ENCODE measurements at places on chromosomes 5 and 9.

GRCh38 chr9:134325096-134325812, 1.0 kb upstream of the RXRA start:
- DNase-seq: no peak

DNA sequence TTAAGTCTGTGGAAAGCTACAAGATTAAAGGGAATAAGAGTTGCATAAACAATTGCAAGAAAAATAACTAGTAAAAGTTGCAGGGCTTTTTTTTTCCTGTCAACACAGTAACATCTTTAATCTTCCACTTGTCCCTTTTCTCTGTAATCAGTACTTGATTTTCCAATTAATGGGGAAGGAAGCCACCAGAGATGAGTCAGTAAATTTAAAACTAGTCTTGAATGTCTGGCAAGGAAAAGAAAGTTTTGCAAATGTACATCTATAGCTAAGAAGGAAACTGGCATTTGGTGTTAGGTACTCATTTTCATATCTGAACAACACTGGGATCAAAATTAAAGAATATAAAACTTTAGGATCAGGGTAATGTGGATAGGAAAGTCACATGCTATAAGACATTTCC, 17.1 kb downstream of the DAP start:
- DNase-seq: no peak

DNA sequence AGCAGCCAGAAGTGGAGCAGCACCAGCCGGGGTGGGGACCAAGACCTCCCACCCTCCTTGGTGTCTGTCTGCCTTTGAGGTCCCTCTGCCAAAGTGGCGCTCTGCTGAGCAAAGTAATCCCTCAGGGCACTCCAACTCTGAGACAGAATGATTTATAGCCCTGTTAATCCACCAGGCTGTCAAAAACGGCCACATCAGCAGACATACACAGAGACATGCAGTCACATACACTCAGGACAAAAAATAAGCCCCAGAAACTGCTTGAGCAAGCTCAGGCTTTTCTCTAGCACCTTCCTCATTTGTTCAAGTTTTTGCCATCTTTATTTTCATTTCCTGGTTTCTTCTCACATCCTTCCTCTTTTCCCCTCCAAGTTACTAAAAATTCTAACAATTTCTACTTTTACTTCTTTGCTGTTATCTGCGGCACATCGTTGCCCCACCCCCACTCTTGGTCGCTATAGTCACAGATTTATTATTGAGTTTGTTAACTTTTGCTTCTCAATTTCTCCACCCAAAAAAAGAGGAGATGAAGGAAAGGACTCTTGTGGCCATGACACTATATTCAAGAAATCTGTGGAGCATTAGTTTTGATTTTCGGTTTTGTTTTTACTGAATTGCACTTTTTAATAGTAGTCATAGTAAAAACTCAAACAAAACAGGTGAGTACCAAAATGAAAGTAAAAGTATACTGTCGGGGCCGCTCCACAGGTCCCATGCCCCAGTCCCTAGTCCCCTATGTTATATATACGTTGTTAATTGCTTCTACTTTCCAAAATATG, 17.4 kb upstream of the ADRB2 start:
- DNase-seq: peak; percentile 88

- DNase-seq: no peak
Measured at GRCh38 chr5:13956471-13956870, 12.0 kb upstream of the DNAH5 start.

DNA sequence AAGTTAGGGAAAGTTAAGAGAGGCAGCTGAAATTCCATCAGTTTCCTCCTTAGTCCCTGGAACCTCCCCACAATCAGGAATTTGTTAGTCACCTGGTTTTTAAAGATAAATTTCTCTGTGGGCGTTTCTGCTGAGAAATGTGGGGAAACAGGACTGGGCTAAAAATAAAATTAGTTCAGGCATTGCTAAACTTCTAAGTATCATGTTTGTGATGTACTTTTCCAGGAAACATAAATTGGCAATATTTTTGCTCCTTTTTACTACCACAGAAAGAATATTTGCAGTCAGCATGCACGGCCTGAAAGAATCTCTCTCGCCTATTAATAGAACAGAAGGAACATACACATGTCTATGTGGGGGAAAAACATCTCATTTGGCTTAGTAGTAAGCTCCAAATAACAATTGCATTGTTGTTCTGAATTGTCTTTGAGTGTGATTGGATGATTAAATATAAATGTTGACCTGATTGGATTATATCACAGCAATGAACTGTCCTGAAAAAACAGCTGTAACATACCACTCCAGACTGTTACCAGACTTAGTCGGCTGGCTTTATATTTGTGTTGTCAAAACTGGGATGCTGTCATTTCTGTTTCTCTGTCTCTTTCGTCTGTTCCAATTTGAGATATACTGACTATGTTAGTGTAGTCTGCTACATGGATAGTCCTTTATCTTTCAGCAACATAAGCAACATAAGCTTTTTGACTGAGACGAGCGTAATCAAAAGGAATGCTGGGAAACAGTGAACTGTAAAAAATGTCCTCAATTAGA, 12.9 kb downstream of the TJP2 start:
- peak; percentile 12 for DNase-seq

DNA sequence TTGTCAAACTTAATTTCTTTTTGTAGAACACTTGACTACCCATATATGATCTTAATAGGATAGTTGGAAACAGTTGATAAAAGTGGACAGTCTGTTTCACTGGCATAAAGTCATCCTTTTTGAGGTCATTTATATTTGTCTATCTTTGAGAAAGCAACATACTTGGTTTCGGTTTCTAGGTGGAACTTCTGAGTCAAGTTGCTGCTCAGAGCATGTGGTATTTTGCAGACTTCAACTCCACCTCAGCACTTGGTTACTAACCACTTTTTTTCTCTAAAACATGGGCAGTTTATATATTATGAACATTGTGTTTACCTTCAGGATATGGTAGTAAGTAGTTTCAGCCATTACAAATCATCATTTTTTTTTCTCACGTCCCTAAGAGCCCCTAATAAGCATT, 1749.0 kb upstream of the C9orf72 start:
- DNase-seq: no peak

- peak; percentile 10 for DNase-seq
Measured at GRCh38 chr5:133265720-133266526, 214.1 kb downstream of the HSPA4 start.

GRCh38 chr5:93307557-93307956, 273.5 kb downstream of the NR2F1-AS1 start:
- DNase-seq: no peak

DNA sequence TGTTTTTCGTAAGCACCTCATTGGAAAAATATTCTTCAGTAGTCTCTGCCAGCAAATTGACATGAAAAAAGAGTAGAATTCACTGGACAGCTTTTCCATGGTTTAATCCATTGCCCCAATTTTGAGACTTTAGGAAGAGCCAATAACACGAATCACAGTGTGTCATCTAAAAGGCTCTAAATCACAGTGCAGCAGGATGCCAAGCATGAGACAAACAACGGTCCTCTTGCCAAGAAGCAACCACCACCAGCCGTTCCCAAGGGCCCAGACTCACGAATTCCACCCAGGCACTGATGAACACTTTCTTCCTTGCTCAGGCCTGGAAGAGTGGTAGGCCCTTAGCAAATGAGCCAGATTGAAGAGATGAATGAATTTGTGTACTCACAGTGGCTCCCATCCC, 18.3 kb upstream of the IRX4 start:
- DNase-seq: no peak

DNA sequence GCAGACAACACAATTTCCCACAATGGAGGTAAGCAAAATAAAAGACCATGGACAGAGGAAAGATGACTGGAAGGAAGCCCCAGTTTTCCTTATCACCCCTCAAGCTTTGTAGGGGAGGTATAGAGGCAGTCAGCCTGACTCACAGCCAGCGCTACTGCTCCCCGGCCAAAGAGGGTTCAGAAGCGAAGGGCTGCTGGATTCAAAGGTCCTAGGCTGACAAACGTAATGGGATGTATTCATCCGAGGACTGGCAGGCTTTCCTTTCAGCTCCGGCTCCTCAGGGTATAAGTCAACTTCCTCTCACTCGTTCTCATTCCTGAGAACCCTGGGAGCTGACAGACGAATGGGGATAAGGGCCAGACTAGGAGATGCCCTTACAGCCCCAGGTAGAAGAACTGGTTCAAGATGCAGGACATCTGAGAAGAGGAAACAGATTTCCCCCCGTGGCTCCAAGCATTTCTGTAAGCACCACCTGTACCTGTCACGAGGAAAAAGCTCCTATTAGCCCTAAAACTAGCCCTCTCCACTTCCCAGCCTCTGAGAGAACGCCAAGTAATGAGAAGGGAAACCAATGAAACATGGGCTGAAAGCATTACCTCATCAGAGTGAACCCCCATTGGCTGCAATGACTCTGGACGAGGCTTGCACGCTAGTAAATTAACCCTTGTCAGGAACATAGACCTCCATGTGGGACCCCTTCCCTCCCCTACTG, 22.1 kb upstream of the FAM13B start:
- DNase-seq: no peak

- DNase-seq: no peak
Measured at GRCh38 chr9:712643-713042, 128.9 kb upstream of the DMRT1 start.

DNA sequence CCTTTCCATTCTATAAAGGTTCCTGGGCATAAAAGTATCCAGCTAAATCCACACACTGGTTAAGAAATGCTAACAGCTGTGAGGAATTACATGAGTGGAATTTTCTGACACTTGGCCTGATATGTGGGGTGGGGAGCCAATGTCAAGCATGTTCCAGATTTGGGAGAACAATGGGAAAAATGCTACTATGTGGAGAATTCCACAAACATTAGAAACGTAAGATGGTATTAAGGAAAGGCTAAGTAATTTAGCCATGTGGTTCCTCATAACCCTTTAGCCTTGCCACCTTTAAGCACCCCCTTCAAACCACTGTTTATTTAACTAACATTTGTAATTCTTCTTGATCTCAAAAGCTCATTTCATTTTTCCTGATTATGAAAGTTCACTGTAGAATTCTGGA, 149.2 kb downstream of the GNA14 start:
- DNase-seq: no peak

DNA sequence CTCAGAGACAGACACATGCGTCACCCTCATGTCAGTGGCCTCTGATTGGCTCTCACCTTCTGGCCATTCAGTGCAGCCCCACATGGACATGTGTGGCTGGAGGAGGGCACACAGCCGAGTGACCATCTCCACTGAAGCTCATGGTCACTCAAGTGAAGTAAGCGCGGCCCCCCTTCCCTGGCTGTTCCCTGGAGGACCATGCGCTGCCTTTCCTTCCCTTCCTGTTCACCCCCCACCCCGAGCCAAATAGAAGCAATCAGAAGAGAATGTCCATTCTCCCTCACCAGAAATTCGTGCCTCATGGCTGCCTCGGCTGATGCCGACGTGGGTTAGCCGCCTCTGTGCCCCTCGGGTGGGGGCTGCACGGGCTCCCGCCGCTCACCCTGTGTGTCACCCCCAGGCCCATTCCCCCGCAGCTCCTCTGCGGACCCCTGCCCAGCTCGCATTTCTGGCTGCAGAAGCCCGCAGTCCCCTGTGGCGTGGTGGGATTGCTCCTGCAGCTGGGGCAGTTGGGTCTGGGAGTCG, 12.5 kb upstream of the COL5A1 start:
- DNase-seq: no peak

- DNase-seq: no peak
Measured at GRCh38 chr5:112016980-112017379, 260.0 kb upstream of the NREP start.

DNA sequence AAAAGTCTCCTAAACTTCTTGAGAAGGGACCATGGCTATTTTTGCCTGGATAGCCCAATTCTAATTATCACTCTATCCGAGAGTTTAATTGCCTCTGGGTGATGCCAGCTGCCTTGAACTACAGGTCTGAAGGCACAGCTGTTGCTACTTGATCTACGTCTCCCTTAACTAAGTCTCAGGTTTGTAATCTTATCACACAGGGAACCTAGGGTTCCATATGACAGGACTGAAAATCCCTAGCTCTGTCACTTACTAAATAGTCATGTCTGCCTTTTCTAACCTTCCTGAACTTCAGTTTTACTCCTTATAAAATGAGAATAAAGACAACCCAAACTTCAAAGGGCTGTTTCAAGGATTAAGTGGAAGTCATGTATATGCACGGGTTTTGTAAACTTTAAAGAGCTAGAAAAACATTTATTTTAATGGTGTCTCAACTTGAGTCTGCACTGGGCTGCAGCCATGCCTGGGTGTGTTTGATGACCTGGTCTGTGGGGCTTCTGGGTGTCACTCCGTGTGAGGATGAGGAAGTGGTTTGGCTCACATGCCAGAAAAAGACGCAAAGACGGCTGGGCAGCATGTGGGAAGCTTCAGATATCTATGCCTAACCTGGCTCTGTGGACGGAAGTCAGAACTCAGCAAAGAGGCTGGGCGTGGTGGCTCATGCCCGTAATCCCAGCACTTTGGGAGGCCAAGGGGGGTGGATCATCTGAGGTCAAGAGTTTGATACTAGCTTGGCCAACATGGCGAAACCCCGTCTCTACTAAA, 129.3 kb upstream of the SLC44A1 start:
- peak; percentile 86 for DNase-seq

DNA sequence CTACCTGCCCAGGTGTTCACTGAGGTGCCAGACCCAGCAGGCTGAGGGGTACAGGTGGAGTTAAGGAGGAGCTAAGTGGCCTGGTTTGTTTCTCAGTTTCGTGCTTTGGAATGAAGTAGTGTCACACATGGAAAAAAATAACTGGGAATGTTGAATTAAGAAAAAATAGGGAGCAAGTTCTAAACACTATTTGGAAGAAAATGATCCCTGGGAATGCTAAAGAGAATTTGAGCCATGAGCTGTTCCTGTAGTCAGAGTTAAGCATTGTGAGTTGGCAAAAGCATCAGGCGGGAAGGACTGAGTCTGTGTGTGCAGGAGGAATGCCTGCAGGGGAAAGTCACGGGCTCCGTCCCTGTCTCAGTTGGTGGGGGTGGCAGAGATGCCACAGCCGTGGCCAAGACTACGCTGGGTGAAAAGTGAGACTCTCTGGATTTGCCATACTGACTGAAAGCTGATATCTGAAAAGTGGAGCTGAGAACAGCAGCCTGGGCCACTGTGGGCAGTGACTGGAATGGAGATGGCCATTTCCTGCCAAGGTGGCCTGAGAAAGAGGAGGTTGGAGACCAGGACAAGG, 37.0 kb downstream of the SYK start:
- DNase-seq: no peak

DNA sequence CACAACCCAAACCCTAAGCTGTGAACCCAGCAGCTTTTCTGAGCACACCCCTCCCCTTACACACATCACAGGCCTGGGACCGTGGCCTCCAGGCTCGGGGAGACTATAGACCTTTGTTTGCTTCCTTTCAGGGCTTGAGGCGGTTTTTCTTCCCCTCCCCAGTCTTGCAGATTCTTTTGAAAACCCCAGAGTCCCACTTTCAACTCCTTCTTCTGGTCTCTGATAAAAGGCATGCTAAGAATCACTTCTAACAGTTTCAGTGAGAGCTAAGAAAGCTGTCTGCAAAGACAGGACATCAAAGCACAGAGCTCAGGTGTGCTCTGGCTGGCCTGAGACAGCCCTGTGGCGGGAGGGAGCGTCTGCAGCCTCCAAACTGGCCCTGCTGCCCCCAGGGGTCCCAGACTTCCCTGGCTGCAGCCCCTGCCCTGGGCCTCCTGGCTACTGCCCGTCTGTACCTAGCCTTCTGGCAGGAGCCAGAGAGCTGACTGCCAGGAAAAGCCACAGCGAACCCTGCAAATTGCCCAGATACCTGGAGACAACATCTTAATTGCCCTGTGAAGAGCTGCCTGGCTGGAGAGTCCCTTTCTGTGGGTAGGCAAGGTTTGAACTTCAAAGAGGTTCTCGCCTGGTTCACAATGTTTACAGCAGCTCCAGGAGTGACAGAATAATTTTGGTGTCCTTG, 138.9 kb downstream of the GADD45G start:
- no peak for DNase-seq
